ENCODE measurements at places on chromosomes 7 and 10.

DNA sequence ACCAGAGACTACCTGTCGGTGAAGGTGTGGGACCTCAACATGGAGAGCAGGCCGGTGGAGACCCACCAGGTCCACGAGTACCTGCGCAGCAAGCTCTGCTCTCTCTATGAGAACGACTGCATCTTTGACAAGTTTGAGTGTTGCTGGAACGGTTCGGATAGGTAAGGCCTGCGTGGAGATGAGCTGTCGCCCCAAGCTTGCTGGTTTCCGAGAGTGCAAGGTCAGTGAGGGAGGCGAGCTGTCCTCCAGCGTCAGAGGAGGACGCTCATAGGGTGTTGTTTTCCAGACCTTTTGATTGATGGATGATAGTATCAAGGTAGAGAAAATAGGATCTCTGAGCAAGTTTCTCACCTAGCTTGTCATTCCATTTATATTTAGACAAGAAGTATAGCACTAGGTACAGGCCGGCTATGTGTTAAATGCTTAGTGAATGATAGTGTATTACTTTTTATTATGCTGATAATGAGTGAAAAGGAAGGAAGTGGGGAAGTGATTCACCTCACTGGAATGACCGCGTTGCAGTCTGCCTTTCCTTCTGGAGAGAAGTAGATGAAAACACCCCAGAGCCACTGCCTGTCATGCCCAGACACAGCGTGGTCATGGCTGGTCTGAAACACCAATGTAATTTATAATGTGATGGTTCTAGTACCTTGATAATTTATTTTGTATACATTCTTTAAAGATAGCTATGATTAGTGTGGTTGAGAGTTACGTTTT lies 33.9 kb downstream of the BNIP3 start:
- no peak for DNase-seq

DNA sequence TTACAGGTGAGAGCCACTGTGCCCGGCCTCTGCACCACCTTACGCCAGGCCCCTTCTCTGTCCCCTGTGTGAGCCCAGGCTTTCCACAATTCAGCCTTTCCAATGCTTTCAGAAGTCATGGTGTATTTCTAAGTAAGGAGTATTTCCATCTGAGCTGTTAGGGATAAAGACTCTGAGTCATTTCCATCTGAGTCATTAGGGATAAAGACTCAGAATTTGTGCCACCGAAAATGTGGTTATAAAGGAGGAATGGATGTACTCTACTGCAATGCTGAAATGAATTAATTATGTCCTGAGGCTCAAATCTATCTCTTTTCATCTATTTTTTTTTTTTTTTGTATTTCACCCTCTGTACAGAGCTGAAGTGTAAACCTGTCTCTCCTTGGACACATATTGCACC lies 84.0 kb downstream of the GATA3 start:
- no peak for DNase-seq

DNA sequence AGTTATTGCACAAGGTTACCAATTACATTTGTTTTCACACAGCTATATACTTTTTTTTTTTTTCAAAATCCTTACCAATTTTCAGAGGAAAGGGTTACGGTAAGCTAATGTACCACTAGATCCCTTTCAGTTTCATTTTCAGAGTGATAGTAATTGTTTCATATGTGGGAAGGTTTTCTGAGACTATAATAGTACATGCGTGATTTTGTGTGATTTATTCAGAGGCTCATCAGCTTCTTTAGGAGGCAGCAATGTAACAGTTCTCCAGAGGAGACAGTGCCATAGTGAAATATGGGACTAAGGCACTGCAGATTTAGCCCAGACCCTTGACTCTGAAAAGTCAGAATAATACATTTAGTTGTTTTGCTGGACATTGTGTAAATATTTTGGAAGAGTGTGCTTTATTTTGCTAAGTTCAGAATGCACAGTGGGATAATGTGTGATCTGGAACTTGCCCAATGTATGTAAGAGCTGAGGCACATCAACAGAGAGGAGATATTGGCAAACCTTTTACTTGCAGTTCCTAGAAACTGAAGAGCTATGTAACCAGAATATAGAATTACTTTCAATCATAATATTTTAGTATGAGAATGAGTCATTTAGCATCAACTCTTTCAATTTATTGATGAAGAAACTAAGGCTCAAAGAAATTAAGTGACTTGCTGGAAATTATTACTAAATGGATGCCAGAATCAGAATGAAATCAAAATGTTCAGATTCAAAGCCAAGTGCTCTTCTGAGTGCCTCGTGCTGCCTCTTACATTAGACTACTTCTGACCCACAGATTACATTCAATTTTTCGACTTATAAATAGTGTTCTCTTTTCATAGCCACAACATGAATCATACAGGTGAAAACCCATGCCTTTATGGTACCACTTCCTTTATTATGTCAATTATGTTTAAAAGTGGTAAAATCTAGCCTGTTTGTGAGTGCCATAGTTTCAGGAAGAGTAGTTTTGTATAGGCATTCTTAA lies 207.7 kb upstream of the TEX47 start:
- no peak for DNase-seq

DNA sequence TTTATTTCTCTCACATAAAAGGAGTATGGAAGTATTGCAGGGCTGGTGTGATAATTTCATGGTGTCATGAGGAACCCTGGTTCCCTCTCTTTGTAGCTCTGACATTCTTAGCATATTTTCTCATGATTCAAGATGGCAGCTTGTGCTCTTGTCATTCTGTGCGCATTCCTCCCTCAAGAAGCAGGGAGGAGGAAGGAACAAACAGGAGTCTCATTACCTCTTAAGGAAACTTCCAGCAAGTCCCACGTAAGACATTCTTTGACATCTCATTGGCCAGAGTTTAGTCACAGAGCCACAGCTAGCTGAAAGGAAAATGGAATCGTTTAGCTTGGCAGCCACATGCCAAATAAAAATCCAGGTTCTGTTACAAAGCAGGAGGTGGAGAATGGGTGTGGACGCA lies 546.8 kb downstream of the LRMDA start:
- DNase-seq = no peak

GRCh38 chr7:108136191-108136688 lies 6.1 kb upstream of the LAMB4 start:
- no peak for DNase-seq

DNA sequence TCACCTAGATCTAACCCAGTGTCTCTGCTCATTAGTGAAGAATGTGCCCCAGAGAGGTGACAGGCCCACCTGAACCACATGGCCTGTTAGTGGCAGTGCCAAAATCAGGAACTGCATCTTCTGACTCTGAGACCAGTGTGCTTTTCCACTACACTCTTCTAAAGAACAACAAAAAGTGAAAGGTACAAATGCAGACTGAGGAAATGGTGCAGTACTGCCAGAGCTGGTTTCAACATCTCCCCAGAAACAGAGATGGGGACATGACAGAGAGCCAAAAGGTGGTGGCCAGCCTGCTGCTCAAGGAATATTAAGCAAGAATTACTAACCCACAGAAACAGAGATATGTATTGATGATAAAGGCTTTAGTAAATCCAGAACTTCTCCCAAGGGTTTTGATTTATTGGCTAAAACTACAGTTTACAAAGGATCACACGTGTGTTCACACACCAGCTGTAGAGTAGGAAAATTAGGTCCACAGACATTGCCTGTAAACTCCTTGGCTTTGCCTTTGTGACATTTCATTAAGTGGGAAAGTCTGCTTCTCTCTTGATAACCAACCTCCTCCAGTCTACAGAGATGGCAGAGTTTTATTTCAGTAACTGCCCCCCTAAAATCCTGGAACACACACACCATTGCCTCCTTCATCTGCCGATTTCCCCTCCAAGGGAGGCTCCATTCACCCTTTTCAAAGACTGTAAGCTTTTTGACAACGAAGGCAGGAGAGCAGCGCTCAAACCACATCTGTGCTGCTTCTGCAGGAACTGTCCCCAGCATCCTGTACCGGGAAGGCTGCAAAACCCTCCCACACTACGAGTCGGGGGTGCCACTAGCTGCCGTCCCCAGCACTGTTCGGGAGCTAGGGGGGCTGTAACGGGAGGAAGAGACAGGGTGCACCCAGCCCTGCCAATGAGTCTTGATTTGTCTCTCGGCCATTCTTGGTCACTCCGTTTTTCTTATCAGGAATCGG lies 29.8 kb downstream of the GSDME start:
- no peak for DNase-seq

DNA sequence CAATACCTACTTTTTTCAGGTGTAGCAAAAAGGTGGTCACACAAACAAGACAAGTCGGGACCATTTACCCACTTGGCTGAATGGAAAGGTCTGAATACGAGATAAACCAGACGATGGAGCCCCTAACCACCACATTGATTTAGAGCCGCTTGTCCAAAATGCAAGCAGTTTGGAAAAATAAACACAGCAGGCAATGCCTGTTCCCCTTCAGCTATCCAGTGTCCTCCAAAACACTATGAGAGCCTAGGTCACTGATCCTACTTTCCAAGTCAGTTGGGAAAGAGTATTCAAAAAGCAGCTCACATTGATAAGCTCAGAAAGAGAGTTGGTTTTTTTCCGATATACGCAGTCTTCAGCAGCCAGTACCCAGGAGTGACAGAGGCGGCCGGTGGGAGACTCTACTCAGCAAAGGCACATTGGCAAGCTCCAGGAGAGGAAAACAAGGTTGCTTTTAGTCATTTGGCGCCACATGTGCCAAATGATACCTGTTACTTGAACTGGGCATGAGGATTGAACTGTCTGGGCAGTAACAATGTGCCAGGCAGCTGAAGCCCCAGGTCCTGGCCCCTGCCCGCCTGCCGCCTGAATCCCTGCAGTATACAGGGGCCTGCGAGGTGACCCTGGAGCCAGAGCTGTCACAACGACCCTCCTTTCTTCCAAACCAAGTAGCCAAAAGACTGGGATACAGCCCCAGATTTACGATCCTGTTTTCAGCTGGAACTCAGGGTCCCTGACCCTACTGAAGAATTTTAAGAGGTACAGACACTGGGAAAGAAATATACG lies 109.8 kb downstream of the PIP4K2A start:
- no peak for DNase-seq

DNA sequence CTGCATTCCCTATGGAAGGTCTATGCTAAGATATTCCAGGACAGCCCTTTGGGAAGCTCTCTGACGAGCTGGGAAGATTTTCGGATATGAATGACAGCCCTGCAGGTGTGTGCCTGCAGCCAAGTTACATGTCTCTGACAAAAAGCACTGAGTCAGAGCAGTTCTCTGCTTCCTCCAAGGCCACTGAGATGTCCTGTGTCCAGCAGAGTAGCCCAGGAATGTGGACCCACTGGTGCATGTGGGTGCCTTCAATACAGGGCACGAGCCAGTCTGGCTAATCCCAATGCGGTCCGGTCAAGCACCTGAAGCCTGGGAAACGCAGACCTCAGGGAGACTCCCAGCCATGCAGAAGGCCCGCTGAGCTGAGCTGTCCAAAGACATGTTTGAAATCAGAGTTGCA lies 565.7 kb downstream of the TCERG1L start:
- no peak for DNase-seq

DNA sequence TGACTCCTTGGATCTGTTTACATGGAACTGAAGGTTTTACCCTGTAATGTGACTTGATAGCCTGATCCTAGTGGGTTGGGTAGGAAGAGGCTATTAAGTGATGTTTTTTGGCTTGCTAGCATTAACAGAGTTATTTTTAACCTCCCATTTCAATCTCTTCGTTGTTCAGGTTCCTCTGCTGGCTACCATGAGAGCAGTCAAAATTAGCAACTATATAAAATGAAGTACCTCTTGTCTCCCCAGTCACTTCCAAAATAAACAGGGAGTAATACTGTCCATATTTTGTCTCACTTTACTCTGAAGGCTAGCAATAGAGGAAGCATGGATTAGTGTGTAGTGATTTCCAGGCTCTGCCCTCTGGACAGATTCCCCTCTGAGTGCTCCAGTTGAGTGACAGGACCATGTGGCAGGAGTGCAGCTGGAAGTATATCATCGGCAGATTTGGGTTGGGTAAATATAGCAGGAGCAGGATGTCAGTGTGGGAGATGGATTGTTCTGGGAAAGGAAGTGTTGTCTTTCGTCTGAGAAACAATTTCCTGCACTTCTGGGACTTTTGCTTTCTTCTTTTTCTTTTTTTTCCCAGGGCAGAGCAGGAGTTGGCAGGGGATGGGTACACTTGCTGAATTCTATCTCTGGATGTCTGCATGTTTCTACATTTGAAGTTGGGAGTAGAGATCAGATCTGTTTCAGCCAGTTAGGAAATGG lies 35.2 kb downstream of the GBF1 start:
- no peak for DNase-seq

GRCh38 chr10:94439275-94439861 lies 37.0 kb downstream of the TBC1D12 start:
- DNase-seq = no peak

DNA sequence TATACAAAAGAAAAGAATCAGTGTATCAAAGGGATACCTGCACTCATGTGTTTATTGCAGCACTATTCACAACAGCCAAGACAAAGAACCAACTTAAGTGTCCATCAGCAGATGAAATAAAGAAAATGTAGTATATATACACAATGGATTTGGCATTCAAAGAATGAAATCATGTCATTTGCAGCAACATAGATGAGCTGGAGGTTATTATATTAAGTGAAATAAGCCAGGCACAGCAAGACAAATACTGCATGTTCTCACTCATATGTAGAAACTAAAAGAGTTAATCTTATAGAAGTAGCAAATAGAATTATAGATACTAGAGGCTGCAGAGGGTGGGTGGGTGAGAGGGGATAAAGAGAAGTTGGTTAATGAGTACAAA lies 28.3 kb downstream of the CNOT4 start:
- DNase-seq = no peak

- DNase-seq = no peak
Measured at GRCh38 chr7:95317966-95318365, 6.4 kb downstream of the PON1 start.
